ENCODE measurements at places on chromosomes 3 and 15. TPM values are rescaled to one million over a fixed set of nuclear protein-coding genes. Genes with fewer than 3 reads are reported as not detected.

CLASP2 gene
- 49.4 TPM for total RNA-seq

RETNLB gene
- not detected for total RNA-seq

FBXO45 gene
- total RNA-seq = 13.0 TPM

- no peak for DNase-seq
Measured at GRCh38 chr3:59258550-59259260, 208.9 kb upstream of the CFAP20DC start.

- DNase-seq = no peak
Measured at GRCh38 chr15:99507504-99508310, 58.1 kb upstream of the MEF2A start.

GRCh38 chr3:66001626-66002025 is 37.1 kb downstream of the MAGI1 start:
- no peak for DNase-seq

DNA sequence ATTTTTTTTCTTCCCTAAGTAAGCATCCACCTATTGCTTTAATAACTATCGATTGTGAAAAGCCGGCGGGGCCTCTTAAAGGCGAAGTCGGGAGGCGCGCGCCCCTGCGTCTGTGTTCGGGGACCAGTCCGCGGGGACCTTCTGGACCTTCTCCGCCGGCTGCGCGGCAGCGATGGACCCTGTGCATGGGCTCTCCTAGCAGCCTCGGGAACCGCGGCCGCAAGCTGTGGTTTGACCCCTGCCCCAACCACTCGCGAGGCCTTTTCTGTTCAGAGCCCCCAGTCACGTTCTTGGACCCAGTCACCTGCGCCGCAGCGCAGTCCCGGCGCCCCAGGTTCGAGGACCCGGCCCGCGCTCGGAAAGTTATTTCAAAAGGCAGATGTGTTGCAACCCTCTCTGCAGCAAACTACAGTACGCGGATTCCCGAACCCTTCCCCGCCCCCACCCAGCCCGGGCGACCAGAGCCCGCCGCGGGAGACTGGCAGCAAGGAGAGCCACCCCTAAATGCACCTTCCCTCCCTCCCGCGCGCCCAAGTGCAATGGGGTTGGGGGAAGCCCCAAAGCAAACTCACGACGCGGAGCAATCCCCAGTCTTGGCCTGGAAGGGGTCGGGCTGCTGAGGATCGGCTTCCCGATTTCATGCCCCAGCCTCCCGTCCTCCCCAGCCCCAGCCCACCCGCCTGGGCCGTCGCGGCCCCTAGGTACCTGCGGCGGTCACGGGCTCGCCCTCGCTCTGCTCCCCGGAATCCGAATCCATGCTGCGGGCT is 684 bp downstream of the TNFAIP8L3 start:
- DNase-seq = peak; percentile 39

DNA sequence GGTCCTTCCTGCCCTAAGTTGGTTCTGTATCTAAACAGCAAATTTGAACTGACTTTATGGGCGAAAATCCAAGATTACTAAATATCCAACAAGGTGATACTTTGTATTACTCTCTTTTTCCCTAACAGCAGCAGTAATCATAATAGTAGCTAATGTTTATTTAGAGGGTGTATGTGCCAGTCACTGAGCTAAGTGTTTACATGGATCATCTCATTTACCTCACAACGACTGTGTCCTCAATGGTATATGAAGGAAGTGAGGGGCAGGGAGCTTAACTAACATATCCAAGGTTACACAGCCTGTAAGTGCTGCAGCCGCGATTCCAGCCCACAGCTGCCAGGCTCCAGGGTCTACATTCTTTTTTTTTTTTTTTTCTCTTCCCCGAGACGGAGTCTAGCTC is 10.3 kb upstream of the LRRC34 start:
- no peak for DNase-seq

DNA sequence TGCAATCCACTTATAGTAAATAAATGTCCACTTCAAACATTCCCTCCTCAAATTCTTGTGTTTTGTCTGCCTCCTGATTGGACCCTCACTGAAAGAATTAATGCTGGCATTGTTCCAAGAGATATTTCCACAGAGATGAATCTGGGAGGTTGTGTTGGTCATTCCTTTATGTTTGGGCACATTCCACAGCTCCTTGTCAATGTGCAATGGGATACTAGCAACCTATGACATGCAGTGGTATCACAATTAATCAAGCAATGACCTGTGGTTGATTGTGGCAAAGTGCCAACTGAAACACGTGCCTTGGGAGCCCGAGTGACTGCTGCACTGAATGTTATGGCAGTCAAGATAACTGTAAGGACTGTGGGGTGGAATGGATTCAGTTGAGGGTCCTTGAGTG is 55.0 kb upstream of the SNRPN start:
- no peak for DNase-seq

DNA sequence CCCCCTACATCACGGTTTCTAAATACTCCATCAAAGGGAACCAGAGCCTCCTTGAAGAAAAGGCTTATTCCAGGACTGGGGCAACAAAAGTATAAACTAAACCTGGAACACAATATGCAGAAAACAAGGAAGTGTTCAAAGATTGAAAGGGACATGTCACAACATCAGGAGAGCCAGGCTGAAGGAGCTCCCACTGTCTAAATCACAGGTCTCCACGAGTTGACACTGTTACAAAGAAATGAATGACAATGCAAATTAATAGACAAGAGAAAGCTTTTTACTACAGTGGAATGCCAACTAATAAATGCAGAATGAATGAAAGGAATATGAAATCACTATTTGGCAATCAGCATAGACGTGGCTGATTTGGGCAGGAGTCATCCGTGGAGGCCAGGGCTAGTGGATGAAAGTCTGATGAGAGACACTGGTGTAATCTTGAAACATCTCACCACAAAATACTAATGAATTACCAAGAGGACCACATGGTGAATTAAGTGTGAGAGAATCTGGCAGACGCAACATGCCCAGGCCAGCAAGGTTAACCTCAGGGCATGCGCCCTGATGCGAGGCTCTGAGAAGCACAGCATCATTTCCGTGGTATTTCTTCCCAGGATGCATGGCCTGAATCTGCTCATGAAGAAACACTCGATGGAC is 123.8 kb upstream of the TJP1 start:
- no peak for DNase-seq

DNA sequence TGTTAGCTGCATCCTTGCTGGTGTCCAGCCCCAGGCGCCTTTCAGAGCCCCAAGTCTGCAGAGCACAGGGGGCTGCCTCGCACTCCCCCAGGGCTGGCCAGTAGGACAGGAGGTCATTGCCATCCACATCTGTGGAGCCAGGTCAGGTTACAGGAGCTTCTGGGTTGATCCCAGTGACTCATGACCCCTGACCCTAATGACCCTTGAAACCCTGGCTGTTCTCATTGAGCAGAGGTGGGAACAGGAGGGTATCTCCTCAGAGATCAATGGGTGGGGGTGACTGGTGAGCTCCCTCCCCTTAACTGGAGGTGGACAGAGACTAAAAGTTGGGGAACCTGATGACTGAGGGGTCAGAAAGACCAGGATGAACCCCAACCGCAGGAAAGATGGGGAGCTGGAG is 6.1 kb upstream of the SLC26A6 start:
- DNase-seq = no peak

Measured in activated naive CD8-positive, alpha-beta T cell treated with anti-CD3 and anti-CD28 coated beads, Interleukin-2, amount 10 ng/mL, durations not matched to agents 7 days and 5 days (primary cell).